ENCODE measurements at places on chromosomes 12 and 14.

DNA sequence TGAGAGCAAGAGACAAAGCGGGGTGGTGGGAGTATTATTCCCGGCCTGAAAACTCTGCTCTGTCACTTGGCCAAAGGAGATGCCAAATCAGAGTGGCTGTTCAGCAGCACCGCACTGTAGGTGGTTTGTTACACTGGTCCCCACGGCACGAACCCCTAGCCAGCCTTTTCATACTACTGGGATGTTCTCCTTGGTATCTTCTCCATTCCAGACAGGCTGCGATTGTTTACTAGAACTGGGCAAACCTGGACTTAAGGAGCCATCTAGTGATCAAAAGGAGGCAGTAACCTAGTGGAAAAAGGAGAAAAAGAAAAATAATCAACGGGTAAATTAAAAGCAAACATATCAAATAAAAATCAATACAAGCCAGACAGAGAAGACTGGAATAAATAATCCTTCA, 58.9 kb upstream of the TMTC2 start:
- DNase-seq: no peak

DNA sequence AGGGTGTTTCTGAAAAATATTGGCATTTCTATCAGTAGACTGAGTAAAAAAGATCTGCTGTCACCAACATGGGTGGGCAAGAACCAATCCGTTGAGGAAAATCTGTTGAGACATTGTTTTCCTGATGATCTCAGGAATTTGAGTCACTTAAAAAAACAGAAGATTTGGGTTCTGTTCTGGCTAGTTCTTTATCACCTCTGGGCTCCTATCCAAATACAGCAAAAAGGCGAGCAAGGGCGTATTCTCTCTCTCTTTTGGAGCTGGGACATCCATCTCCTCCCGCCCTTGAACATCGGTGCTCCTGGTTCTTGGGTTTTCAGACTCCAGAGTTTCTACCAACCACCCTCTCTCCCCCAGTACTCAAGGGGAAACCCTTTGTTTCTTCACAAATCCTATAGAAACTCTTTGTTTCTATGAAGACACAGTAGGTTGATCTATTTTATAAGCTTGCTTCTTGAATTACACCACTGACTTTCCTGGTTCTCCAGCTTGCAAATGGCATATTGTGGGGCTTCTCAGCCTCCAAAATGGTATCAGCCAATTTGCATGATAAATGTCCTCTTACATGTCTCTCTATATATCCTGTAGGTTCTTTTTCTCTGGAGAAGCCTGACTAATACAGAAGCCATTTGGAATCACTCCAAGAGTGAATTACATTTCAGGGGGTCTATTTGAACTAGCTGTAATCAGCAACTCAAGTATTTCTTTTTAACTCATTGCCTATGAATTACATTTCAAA, 263.9 kb upstream of the TMTC1 start:
- no peak for DNase-seq

- DNase-seq: no peak
These were observed 129.3 kb upstream of the RAP1B start for GRCh38 chr12:68481181-68481941.

GRCh38 chr14:21039585-21040369, 2.4 kb upstream of the RNASE7 start:
- no peak for DNase-seq

DNA sequence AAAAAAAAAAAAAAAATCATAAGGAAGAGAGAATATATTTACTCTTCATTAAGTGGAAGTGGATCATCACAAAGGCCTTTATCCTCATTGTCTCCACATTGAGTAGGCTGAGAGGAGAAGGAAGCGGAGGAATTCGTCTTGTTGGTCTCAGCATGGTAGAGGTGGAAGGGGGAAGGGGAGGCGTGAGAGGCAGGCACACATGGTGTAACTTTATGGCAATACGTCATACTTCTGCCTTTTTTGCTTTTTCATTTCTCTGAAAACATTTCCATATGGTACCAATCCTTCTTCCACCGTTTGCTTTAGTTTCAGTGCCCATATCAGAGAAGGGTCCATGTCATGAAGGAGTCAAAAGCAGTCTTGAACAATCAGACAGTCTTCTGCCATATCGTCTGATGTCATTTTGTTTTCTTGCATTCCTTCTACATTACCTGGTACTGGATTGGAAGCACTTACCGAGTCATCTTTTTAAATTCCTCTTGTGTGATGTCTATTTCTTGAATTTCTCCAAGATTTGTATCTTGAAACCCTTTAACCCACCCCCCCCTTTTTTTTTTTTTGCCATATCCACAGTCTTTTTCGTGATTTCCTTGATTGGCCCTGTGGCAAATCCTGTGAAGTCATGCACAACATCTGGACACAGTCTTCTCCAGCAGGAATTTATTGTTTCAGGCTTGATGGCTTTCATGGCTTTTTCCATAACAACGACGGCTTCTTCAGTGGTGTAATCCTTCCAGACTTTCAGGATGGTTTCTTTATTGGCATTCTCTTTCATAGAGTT, 8.9 kb downstream of the FUT8 start:
- DNase-seq: no peak

DNA sequence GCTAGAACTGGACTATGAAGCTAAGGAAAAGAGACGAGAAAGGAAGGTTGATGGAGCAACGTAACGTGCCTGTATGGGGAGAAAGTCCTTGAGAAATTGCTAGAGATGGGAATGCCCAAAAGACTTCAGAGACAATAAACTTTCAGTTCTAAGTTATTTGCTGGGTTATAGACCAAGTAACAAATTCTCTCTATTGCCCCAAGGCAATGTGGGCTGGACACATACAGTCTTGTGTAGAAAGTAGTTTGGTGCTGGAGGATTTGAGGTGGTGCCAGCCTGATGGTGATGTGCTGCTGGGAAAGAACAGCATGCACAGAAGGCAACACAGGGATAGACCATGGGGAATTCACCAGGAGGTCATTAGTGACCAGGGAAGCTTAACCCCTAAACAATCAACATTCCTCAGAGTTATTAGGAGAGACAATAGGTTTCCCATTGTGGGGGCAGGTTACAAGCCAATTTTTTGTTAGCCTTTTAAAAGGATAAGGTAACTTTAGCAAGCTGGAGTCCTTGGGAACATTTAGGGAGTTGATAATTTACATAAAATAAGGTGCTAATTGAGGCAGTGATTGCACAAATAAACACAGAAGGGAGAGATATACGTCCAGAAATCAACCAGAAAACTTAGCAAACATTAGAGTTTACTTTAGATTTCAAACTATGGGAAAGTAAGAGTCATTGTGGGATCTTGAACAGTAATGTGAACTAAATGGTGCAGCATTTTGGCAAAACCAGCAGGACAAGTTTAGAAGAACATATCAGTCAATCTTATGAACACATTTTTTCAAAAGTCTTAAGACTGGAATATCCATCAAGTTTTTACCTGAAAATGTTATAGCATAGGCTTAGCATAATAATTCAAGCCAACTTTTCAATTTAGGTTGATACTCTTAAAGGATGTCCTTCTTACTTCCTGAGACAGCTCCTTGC, 61.4 kb downstream of the LMNTD1 start:
- no peak for DNase-seq

DNA sequence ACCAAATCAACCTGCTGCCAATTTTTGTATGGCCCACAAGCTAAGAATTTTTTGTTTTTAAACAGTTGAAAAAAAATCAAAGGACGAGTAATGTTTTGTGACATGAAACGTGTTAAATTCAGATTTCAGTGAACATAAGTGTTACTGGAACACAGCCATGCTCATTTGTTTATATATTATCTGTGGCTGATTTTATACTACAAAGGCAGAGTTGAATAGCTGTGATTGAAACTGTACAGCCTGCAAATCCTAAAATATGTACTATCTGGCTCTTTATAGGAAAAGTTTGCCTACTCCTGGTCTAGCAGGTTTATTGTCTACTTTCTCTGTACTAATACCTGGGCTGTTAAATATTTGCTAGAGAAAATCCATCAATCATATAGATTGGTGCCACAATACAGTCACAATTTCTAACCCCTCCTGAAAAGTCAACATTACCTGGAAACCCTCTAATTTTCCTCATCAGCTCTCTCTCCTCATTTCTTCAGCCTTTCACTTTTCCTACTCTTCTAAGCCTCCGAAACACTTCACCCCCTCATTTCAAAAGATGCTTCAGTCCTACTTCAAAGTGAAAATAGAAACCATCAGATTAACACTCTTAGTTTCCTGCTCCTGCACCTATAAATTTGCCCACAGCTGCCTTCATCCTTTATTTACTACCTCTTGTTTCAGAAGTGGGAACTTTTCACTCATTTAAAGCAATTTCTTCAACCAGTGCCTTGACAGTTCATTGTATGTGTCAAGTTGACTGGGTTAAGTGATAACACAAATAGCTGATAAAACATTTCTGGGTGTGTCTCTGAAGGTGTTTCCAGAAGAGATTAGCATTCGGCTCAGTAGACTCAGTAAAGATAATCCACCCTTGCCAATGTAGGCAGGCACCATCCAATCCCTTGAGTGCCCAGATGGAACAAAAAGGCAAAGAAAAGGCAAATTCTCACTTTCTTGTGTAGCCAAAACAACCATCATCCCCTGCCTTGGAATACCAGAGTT, 18.0 kb upstream of the C2CD5 start:
- DNase-seq: no peak

DNA sequence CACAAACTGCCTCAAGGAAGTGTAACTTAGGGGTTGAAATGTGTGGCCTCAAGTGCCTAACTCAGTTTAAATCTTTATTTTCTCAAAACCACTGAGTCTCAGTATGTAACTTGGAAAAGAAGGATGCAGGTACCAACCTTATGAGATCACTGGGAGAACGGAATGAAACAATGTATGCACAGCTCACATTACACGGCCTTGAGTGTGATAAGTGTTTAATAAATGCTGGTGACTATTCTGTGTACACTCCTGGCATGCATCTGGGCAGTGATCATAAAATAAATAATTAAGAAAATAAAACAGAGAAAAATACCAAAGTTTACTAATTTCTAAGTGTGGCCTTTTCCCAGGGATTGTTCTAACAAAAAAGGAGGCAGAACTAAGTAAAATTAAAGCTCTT, 974.5 kb upstream of the FLRT2 start:
- no peak for DNase-seq

GRCh38 chr14:21680072-21680471, 6.5 kb upstream of the OR4E1 start:
- no peak for DNase-seq

GRCh38 chr12:49622501-49623141, 740 bp upstream of the PRPF40B start:
- DNase-seq: no peak

GRCh38 chr14:55125403-55125802, 3.6 kb upstream of the LGALS3 start:
- DNase-seq: no peak

- DNase-seq: no peak
These were observed 81.5 kb upstream of the KCNA1 start for GRCh38 chr12:4828176-4828575.

DNA sequence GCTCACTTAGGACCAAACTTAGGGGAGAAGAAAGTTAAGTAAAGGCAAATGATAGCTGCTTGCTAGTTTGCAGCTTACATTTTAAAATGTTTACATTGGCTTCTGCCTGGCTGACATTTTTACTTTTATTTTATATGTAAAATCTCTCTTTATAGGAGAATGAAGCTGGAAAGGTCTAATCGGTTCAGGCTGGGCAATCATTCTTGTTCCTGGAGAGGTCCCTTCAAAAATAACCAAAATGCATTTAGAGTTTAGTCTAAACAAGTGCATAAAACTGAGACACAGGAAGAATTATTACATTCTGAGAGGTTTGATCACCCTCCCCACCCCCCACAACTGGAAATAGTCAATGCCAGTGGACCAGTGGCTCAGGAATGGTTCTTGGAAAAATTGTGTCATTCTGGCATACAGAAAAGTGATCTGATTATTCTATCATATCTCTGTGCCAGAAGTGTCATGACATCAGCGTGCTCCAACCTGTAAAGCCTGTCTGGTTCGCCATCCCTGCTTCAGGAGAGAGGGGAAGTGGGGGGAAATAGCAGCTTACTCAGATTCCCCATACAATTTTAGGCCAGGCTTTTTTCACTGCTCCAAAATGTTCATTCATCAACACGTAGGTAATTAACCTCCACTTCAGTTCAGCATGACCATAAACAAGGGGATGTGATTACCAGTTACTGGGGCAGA, 4.2 kb downstream of the PRICKLE1 start:
- no peak for DNase-seq

- no peak for DNase-seq
These were observed 3.7 kb downstream of the SUSD6 start for GRCh38 chr14:69615121-69615495.

GRCh38 chr12:45718306-45718705, 11.2 kb upstream of the ARID2 start:
- DNase-seq: no peak

GRCh38 chr14:105861985-105862465, 335.6 kb downstream of the TMEM121 start:
- DNase-seq: no peak

DNA sequence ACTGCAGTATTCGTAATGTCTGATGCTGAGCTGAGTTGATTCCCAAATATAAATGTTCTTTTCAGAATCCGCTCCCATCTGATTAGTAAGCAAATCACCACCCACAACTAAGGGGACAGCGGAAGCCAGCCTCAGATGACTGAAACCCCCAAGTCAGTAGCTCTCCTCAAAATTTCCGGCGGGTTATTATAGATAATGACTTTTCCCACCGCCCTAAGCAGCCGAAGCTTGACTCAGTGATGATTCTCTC, 469 bp upstream of the LRFN5 start:
- DNase-seq: no peak

- no peak for DNase-seq
These were observed 249.1 kb downstream of the ADGRD1 start for GRCh38 chr12:131202592-131203378.

GRCh38 chr14:62674563-62675237, 370.6 kb downstream of the KCNH5 start:
- no peak for DNase-seq

DNA sequence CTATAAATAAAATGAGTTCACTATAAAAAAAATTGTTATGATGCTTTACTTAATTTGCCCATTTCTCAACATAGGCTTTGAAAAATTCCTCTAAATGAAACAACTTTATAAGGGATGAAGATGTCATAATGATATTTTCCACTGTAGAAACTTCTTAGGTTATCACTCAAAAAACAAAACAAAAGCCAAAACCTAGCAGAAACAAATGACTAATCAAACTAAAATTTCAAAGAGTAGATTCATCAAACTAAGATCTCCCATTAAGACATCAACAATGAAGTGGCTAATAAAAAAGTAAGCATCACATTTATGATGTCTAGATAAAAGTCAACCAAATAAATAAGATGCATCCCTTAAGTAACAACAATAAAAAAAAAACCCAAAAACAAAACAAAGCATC, 36.9 kb upstream of the TTC7B start:
- DNase-seq: no peak
